ENCODE measurements at places on chromosomes 1 and 21.
A peak's percentile ranks its signal among the peaks of the same experiment; 100 is the strongest.

DNA sequence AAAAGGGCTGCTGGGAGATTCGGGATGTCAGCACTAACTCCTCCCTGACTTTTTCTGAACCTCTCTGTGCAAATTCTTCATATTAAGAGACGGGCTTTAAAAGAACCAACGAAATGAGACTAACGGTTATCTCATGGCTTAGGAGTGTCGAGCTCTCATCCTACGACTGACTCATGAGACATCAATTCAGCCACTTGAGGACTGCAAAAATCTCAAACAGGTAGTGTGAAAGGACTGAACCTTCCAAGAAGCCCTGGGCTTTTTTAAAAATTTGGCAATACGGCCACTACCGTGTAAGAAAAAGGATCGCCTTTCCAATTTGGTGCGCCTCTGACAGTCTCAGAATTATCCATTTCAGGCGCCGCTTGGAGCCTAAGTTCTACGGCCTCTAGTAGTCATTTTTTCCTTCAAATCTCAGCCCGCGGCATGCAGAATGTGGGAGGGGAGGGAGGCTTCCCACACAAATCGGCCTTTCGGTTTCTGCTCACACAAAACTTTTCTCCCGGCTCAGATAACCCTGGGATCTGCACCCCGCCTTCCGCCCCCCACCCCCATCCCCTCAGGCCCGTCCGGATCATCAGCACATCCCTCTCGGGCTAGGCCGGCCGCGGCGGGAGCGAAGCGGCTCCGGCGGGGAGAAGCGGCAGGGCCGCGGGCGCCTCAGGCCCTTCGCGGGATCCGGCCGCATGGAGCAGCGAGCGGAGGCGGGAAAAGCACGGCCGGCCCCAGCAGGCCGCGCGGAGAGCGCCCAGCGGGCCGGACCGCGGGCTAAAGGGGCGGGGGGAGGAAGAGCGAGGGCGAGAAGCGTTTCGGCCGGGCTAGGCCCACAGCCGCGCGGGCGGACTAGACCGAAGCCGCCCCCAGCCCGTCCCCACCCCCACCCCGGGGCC, 618 bp downstream of the HNRNPR start:
- peak; percentile 87 for DNase-seq

DNA sequence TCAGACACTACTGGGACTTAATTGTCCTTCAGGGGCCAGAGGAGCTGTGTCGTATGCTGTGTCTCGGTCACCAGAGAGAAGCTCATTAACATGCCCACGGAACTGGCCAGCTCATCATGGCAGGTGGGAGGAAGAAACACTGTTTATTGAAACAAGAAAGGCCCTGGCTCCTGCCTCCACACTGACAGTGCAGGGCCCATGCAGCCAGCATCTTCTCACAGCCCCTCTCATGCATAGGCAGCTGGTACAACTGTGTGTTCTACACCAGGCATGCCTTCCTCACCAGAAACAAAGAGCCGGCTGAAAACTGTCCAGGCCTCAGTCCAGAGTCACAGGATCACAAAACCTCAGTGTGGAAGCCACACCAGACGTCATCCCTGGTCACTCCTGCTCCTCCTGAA, 106.0 kb downstream of the UBE2U start:
- DNase-seq: no peak

GRCh38 chr1:63918418-63918945, 144.7 kb downstream of the ROR1 start:
- DNase-seq: no peak

- no peak for DNase-seq
These were observed 84.9 kb upstream of the ARHGEF16 start for GRCh38 chr1:3369446-3370076.

GRCh38 chr21:44475266-44475845, 20.0 kb downstream of the LRRC3 start:
- DNase-seq: no peak

GRCh38 chr1:91797164-91797563, 88.8 kb downstream of the TGFBR3 start:
- peak; percentile 53 for DNase-seq
